ENCODE measurements at places on chromosomes 5 and 9.

GRCh38 chr5:156388233-156388632, 61.3 kb downstream of the SGCD start:
- no peak for DNase-seq

DNA sequence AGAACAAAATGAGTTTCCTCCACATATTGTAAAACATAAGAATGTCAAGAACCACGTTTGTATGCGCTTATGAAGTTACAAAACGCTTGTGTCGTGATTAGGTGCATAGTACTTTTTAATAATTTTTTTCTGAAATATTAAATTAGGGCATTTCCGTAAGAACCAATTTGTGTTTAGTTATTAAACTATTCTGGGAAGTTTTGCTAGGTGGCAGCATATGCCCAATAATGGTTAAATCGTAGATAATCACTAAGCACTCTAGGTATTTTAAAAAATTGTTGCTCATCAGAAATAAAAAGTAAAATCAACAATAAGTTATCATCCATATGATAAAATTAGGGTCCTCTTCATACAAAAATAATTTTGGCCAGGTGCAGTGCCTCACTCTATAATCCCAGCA, 5.4 kb downstream of the SRFBP1 start:
- DNase-seq, result no peak

GRCh38 chr5:82704381-82704780, 372.8 kb downstream of the TMEM167A start:
- no peak for DNase-seq

- DNase-seq, result peak; percentile 36
Observed at GRCh38 chr9:219670-220365, 5.2 kb downstream of the DOCK8 start.

DNA sequence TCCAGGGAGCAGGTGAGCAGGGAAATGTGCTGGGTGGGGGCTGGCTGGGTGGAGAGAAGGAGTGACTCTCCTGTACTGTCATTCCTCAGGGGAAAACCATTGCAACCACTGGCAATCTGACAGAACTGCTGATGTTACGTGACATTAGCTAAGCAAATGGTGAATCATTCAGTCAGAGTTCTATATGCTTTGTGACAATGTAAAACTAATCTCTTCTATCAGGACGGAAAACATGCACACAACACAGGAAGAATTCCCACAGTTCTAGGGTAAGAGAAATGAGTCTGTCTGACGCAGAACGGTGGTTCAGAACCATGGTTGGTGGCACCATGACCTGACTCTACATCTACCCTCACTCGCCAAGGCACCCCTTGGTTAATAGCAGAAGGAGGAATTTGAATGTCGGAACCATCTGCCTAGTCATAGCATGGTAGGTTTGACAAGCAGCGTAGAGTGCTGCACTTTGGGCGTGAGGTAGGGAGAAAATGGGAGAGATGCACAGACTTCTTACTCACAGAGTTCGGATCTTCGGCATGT, 243.6 kb upstream of the PANK3 start:
- DNase-seq, result no peak

- no peak for DNase-seq
Observed at GRCh38 chr5:94359880-94360279, 258.5 kb downstream of the KIAA0825 start.

GRCh38 chr5:38069360-38069759, 189.0 kb upstream of the EGFLAM start:
- no peak for DNase-seq

DNA sequence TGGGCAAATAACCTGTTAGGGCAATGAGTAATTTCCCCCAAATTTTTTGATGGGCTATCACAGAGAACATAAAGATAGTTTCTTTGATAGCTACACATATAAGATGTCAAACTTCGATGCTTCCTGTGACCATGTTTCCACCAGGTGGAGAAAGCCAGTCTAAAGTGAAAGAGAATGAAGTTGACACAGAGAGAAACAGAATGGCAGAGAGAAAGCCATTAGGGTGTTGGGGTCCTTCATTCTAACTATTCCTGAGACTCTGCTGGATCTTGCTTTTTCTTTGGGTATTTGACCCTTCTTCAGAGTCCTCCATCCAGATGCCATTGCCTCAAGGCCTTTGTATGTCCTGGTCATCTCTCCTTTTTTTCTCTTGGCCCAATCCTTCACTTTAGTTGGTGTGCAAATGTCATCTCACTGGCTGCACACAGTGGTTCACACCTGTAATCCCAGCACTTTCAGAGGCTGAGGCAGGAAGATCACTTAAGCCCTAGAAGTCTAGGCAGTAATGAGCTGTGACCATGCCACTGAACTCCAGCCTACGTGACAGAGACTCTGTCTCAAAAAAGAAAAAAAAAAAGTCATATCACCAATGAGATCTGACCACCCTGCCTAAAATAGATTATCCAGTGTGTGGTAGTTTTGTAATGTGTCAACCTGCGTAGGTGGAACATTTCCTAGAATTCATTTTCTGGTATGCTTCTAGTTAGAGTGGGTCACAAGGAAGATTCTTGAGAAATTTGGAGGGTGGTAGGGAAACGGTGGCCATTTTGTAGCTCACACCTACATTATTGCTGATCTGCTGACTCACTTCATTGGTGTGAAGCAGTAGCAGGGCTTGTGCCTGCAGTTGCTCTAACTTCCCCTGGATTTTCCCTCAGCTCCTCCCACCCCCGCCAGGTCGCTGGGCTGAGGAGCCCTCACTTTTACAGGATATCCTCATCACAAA, 20.8 kb upstream of the KIF2A start:
- no peak for DNase-seq

DNA sequence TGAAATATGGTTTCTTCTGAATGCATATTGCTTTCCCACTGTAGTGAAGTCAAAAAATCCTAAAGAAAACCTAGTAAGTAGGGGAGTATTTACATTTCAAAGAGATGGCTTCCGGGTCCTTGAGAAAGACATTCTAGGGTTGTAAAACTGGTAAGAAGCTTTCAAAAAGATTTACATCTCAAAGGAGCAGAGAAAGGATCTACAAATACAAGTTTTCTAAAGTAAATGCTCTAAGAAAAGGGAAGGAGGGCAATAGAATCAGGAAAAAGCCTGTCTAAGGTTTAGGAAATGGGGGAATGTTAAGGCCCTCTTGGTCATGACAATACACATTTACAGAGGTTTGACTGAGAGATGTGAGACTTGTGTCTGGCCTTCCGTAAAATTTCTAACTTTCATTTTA, 16.7 kb upstream of the TRPC7 start:
- DNase-seq, result no peak

- no peak for DNase-seq
Observed at GRCh38 chr5:133469846-133470245, 142.5 kb downstream of the FSTL4 start.

- DNase-seq, result peak; percentile 75
Observed at GRCh38 chr5:17217493-17218352, at the start of gene BASP1. BASP1 (plus strand) TSS chr5:17217631; CDS start chr5:17275217, 57,586 bp downstream.

DNA sequence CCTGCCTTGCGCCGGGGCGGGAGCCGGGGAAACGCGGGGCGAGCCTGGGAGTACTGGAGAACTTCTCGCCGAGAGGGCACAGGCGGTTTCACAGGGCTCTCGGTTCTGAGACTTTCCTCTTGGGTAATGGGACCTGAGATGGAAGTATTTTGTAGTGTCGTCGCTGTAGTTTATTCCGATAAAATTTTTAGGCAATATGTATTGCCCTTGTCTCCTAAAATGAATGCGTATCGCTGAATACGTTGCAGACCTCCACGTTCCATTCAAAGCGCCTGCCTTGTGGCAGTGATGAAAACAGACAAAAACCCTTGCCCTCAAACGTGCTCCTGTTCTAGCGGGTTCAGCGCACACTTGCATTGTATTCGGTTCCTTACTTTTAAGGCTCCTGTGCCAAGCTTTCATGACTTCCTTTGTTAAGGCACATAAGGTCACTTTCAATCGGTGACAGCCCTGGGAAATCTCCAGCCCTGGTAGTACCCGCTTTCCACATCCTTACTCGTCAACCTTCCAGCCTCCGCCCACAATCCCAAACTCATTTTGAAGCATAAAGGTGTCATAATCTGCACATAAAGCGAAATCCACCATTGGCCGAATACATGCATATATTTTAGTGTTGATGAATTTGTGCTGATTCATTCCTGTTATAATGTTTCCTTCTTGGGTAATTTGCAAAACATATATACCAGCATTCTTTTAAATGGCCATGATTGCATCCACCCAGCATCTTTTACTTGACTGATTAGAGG, 694 bp downstream of the RMI1 start:
- peak; percentile 32 for DNase-seq
